Upper lobe of right lung (tissue), 1 donor: ENCODE measurements at places on chromosomes 6 and 20. TPM values are rescaled to one million over a fixed set of nuclear protein-coding genes. Genes with fewer than 3 reads are reported as not detected.

VSTM2L gene
- total RNA-seq: 12.9 TPM

C20orf202 gene
- 0.64 TPM for total RNA-seq

FAM209B gene
- not detected for total RNA-seq

IMPG1 gene
- total RNA-seq: not detected
